Effector CD8-positive, alpha-beta T cell (primary cell): ENCODE measurements at places on chromosomes 2 and 18.

- DNase-seq = no peak
Measured at GRCh38 chr2:220446106-220446712, 818.8 kb downstream of the SLC4A3 start.

DNA sequence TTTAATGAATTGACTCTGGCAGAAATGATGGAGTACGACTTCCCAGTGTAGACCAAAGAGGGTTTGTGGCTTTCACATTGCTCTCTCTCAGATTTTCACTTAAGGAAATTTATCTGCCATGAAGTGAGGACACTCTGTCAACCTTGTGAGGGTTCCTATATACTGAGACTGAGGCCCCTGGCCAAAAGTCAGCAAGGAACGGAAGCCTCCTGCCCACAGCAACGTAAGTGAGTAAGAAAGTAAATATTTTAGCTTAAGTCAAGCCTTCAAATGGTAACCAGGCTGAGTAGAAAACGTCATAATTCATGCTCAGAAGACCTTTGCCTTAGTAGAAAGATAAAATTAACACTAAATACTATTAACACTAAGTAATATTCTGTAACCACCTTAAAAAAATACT is 1080.5 kb upstream of the ACVR2A start:
- DNase-seq = no peak

- no peak for DNase-seq
Measured at GRCh38 chr2:190847504-190848081, 33.0 kb upstream of the GLS start.

- no peak for DNase-seq
Measured at GRCh38 chr2:192749611-192750200, 555.0 kb upstream of the TMEFF2 start.
